ENCODE measurements at places on chromosomes 5 and 9.

GRCh38 chr5:72172786-72173185 lies 65.5 kb downstream of the MAP1B start:
- no peak for DNase-seq

DNA sequence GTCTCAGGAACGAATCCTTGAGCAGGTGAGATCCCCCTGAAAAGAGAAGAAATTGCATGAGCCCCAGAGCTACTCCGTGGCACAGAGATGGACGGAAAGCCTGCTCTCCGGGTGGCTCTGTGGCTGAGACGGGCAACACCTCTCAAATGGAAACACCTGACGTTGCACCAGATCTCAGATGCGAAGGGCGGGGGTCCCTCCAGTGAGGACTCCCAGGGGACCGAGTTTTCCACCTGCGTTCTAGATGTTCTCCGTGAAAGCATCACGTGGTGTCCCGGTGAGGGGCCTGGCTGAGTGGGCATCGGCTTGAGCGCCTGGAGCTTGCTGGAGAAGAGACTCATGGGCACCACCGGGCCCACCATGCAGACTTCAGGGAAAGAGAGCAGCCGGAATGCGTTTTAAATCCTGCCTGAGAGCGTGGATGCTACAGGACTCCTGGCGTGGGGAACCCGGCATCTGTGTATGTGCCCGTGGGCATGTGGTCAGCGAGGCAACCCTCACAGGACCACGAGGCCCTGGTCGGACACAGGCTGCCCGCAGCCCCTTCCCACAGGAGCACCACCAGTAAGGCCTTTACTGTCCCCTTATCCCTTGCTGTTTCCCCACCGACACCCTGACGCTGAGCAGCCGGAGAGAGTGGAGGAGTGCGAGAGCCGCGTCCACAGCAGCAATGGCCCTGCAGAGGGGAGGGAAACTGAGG lies 378.4 kb upstream of the IRX4 start:
- no peak for DNase-seq

DNA sequence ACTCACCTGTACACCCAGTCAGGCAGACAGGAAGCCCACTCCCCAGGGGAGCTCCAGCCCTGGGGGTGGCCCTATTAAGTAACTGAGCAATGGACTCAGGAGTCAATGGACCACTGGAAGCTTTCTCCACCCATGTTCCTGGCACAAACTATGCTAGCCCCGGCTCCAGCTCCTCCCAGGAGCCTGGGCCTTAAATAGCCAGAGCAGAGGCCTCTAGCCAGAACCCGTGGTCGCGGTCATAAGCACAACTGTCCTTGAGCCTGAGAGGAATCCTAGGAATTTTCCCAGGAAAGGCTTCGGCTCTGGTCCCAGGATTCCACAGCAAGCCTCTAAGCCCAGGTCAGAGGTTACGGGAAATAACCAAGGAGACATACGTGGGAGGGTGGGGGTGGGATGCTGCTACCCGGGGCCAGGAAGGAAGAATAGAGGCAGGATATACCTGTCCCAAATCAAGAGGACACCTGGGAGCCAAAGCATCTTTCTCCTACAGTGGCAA lies 5.5 kb downstream of the SEPTIN8 start:
- no peak for DNase-seq

- DNase-seq: no peak
Observed at GRCh38 chr9:2117527-2117926, 102.4 kb downstream of the SMARCA2 start.

GRCh38 chr9:137697832-137698231 lies 79.0 kb downstream of the EHMT1 start:
- DNase-seq: no peak

- no peak for DNase-seq
Observed at GRCh38 chr9:117411547-117411946, 3.3 kb downstream of the ASTN2 start.

GRCh38 chr9:129762985-129763926 lies 10.4 kb upstream of the PTGES start:
- no peak for DNase-seq

DNA sequence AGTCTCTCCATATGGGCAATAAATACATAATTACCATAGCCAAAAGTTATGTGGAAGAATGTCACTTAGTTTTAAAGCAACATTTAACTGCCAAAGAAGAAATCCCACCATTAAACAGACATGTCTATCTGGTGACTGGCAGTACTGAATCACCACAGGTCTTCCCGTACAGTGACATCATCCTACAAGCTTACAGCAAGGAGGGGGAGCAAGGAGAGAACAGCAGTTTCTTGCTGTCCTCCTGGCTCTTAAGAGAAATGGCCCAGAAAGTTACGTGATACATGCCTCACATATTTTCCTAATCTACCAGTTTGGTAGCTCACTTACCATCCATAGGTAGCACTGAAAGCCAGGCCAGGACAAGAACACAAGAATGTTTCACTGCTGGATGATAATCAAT lies 671.0 kb downstream of the DMRTA1 start:
- no peak for DNase-seq

GRCh38 chr5:135484674-135485086 lies 32.5 kb upstream of the TIFAB start:
- DNase-seq: no peak

DNA sequence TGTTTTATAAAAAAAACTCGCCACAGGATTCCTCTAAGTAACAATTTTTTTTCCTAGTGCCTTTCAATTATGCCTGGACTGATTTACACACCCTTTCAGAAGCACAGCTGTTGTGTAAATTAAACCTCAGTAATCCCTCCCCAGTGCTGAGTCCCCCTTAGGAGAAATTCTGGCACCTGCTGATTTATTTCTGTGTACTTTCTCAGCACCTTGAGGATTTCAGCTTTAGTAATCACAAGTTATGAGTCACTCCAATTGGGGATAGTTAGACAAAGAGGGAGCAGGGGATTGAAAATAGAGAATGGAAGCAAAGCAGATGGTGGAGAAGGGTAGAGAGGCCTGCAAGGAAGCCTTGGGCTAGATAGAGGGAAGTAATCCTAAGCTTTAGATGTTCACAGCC lies 171.7 kb downstream of the TTLL11 start:
- DNase-seq: peak; percentile 16

DNA sequence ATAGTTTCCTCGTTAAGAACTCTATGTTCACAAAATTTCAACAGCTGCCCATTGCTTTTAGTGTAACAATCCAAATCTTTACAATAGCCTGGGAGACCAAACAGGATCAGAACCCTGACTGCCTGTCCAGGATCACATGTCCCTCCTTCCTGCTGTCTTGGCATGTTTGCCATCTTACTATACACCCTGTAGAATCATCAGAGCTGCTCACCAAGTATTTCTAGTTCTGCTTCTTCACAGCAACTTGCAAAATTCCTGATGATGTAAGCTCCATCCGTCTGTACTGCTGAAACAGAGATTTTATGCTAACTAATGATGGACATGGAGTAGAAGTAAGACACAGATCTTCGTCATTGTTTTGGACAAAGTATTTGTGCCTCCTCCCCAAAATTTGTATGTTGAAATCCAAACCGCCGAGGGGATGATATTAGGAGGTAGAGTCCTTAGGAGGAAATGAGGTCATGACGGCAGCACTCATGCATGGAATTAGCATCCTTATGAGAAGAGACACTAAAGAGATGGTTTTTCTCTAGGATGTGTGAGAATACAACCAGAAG lies 464.9 kb upstream of the BRINP1 start:
- no peak for DNase-seq

GRCh38 chr5:67238191-67238590 lies 41.6 kb upstream of the CD180 start:
- DNase-seq: no peak

DNA sequence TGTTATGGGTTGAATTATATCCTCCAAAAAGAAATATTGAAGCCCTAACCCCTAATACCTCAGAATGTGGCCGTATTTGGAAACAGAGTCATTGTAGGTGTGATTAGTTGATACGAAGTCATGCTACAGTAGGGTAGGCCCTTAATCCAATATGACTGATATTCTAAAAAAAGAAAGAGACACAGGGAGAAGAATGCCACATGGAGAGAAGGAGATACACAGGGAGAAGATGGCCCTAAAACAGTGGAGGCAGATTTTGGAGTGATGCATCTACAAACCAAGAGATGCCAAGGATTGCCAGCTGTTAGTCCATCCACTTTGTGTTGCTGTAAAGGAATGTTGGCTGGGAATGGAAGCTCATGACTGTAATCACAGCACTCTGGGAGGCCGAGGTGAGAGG lies 21.3 kb downstream of the ARRDC3 start:
- no peak for DNase-seq

- no peak for DNase-seq
Observed at GRCh38 chr9:14232111-14232510, 81.8 kb downstream of the NFIB start.

DNA sequence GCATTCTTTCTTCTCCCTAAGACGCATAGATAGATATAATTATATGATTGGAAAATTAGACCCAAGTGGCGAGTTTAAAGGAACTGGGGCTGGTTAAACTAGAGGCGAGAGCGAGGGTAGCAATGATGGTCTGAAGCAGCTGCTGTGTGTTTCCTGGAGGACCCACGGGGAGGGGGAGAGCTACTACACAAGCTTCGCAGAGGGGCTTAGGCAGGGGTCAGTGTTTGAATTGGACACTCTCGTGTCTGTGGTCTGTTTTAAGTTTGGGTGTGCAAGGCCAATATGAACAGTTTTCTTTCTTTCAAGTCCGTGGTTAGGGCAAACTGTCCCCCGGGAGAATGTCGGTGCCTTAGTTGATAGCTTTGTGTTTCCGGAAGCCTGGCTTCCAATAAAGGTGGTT lies 43.1 kb downstream of the PDZD2 start:
- no peak for DNase-seq

- no peak for DNase-seq
Observed at GRCh38 chr5:78760366-78760765, 111.8 kb upstream of the LHFPL2 start.

GRCh38 chr5:67028371-67028770 lies 168.2 kb downstream of the CD180 start:
- no peak for DNase-seq

GRCh38 chr5:88952996-88953643 lies 70.1 kb upstream of the MEF2C start:
- DNase-seq: no peak

DNA sequence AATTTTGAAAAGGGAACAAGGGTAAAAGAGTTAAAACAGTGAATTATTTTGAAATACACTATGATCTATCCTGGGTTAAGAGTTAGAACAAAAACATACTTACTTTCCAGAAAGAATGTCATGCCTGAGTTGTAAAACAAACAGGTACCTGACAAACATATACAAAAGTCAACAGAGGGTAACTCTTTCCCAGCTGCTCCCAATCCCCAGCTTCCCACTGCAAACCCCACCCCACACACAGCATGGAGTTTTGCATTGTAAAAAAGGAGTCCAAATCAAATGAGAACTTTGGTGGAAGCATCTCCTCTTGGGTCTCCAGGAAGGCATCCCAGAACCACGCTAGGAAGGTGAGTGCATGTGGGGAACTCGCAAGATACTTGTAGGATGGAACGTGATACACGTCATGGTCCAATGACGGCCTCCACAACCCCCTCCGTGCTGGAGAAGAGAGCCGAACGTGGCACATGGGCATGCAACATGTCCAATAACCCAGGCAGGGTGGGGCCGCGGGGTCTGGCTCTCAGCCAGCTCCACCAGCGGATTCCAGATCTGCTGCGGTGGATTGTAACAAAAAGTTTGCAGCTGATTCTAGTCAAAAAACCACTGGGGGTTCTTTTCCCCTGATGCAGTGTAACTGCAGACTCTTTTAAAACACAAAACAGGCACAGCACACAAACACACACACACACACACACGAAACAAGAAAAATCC lies 55.8 kb downstream of the EPB41L4B start:
- DNase-seq: no peak

DNA sequence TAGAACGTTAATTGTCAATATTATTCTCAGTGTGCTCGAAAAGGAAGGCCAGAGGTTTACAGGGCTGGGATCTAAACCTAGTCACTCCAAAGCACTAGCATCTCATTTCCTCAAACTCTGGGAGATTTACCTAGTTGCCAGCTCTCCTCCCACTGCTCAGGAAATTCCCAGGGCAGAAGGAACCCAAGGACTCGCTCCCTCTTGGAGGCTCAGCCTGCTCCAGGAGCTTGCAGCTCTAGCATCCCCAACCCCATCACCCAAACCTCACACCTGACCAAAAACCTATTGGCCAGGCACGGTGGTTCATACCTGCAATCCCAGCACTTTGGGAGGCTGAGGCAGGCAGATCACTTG lies 26.0 kb downstream of the SERINC5 start:
- no peak for DNase-seq

GRCh38 chr5:171659896-171660295 lies 125.7 kb upstream of the SMIM23 start:
- DNase-seq: no peak

- DNase-seq: no peak
Observed at GRCh38 chr9:13721481-13722235, 442.2 kb upstream of the MPDZ start.

GRCh38 chr9:70753311-70753710 lies 338.9 kb upstream of the KLF9 start:
- DNase-seq: no peak

DNA sequence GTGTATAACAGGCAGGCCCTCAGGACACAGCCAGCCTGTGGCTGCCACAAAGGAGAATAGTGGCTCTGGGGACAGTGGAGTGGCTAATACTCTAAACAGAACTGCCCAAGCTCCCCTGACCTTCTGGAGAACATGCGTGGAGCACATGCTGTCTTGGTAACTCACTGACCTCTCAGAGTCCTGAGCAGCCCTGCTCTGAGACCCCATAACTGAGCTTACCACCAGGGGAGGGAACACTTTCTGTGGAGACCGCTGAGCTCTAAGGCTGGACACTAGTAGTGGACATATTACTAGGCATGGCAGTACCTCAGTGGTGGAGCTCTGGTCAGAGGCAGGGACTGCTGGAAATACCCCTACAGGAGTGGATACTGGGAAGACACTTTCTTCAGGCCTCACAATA lies 60.2 kb upstream of the SPTLC1 start:
- DNase-seq: no peak

DNA sequence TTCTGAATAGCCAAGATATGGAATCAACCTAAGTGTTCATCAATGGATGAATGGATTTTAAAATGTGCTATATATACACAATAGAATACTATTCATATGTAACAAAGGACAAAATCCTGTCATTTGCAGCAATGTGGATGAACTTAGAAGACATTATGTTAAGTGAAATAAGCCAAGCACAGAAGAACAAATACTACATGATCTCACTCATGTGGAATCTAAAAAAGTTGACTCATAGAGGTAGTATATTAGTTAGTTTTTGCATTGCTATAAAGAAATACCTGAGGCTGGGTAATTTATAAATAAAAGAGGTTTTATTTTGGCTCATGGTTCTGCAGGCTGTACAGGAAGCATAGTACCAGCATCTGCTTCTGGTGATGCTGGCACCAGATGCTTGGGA lies 8.1 kb downstream of the CATSPER3 start:
- no peak for DNase-seq

GRCh38 chr9:87855061-87855460 lies 27.6 kb upstream of the SPATA31E1 start:
- DNase-seq: no peak

DNA sequence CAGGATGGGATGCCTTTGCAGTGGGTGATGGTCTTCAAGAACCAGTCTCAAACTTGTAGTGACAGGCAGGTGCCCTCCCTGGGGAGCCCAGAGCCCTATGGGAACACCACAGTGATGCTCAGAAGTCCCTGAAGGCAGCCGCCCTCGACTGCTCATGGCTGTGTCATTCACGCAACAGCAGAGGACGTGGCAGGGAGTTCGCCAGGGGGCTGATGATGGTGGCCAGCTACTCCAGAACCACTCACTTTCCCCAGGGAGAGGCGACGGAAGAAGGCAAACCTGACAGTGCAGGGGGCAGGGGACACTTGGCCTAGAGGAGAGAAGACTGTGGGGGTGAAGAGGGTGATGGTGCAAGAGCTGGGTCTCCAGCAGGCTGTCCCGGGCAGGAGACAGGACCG lies 4.0 kb downstream of the IL13 start:
- DNase-seq: no peak

All from NCI-H1417 treated with DMSO at 0.1 percent for 48 hours (cell line).